ENCODE measurements at places on chromosomes 6 and 20.

GRCh38 chr6:112571488-112572270 is 224.5 kb downstream of the RFPL4B start:
- no peak for DNase-seq

- DNase-seq, result no peak
These were observed 23.5 kb downstream of the TM9SF4 start for GRCh38 chr20:32132911-32133549.

- peak; percentile 62 for DNase-seq
These were observed 40.9 kb upstream of the CDH22 start for GRCh38 chr20:46349035-46349741.

DNA sequence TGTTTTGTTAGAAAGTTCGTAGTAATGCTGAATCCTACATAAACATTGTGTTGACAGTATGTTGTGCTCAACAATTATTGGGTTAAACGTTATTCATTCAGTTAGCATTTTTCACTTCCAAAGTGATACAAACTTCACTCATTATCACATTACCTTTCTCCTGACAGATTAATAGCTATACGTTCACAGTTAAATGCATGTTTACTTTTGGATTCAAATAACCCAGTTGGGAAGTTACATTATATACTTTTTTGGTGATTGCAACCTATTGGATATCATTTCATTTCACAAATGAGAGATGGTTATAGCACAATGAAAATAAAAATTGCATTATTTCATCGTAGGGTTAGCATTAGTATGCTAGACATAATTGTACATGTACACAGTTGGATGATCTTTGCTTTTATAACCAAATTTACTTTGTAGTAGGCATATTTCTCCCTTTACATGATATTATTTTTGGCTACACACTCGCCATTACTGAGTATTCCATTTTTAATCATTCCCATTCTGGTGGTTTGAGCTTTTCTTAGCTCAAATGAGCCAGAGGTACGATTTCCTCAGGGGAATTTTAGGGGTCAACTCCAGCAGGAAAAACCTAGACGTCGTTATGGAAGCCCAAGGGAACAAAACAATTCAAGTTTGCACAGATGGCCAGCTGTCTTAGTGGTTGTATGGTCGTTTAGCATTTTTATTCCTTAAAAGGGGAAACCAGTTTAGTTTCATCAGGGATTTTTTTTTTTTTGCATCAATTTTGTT is 2.1 kb upstream of the HIVEP1 start:
- DNase-seq, result no peak

GRCh38 chr6:54282186-54282585 is 26.1 kb upstream of the TINAG start:
- DNase-seq, result no peak

DNA sequence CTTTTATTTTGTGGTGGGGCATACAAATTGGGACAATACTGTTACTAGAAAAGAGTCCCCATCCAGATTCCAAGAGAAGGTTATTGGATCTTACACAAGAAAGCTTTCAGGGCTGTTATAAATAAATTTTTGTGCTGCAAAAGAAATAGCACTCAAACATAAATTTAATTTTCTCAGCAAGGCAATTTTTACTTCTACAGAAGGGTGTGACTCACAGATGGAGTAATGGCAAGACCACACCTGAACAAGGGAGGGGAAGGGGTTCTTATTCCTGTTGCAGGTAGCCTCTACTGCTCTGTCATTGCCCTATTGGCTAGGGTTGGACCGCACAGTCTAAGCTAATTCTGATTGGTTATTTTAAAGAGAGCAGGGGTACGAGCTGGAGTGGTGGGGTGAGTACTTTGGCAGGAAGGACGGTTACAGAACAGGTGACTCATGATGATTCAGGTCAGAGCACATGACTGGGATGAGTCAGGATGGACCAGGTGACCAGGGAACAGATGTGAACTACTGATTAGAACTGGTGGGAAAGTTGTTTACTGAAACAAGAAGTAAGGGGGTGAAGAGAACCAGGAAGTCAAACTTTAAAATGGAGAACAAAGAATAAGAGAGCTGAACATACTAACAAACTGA is 41.1 kb downstream of the CNR1 start:
- DNase-seq, result no peak

- DNase-seq, result no peak
These were observed 36.9 kb downstream of the TRPC4AP start for GRCh38 chr20:35055445-35056276.

GRCh38 chr20:60764771-60765170 is 487.3 kb upstream of the CDH4 start:
- no peak for DNase-seq

DNA sequence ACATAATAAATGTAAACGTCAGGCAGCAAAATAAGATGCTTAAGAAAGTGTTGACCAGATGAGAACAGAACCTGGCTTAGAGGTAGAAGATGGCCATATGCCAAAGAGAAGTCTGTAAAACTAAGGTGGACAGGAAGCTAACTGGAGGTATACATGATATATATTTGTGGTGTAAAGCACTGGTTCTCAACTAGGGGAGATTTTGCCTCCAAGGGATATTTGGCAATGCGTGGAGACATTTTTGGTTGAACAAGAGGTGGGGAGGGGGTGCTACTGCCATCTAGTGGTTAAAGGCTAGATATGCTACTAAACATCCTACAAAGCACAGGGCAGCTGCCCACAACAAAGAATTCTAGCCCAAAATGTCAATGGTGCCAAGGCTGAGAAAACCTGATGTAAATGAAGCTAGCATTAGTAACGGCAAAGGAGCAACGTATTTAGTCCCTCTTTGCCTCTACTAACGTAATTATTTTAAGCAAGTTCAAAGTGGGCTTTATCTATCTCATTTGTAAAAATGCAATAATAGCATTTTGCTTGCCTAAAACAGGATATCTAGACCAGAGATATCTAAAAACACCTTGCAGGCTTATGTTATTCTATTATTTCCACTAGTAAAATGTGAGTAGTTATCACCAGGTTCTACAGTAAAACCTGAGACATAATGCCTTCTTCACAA is 182.6 kb downstream of the RNGTT start:
- peak; percentile 44 for DNase-seq

- DNase-seq, result no peak
These were observed 59.0 kb downstream of the QRSL1 start for GRCh38 chr6:106688177-106688951.

DNA sequence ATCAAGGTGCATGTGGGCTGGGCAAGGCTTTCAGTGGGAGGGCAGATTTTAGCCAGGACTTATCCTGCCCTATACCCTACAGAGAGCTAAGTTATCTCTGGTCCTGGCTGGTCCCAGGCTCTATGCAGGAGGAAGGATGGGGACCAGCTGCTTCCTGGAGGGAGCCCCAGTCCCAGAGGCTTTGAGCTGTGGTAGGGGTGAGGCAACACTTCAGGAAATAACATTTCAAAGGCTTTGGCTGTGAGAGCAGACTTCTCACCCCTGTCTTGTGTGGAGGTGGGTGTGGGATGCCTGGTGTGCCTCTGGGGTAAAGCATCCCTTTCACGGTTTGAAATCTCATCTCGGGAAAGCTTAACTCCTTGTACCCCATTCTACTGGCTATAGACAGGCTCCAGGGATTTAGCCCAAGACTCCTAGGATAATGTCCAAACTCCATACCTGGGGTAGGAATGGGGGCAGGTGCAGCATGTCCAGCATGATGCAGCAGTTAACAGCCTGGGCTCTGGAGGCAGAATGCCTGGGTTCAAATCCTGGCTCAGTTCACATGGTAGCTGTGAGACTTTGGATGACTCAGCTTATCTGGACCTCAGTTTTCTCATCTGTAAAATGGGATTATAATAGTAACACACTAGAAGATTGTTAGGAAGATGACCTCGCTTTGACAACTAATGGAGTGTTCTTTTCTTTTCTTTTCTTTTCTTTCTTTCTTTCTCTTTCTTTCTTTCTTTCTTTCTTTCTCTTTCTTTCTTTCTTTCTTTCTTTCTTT is 27.5 kb upstream of the SIRPA start:
- DNase-seq, result no peak

DNA sequence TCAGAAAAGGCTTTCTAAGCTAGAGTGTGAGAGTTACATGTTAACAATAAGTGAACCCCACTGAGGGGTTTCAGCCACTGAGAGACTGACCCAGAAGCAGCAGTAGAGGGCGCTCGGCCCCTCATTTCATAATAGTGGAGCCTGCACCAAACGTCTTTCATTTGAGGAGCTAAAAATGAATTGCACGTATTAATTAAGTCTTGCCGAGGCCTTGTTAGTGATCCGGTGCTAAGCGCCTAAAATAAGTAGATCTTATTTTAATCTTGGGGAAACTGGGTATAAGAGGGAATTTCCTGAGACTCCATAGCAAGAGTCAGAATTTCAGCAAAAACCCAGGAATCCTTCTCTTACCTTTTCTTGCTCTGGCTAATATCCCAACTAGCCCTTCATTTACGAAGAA is 209.7 kb downstream of the FARS2 start:
- peak; percentile 61 for DNase-seq

DNA sequence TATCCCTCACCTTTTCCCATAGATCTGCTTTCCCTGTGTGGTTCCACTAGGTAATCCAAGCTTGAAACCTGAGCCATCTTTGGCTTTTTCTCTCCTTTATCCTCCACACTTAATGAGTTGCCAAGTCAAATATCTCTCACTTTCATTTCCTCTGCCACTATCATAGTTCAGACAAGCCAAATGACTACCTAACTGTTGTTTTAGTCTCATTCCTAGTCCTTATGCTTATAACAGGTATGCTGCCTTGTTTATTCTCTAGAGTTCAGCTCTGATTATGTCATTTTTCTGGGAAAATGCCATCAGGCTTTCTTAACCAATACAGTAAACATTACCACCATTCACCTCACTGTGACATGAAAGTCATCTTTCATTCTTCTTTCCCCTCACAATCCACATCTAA is 6.5 kb downstream of the EFHC1 start:
- no peak for DNase-seq

GRCh38 chr6:43383021-43383667 is 13.7 kb upstream of the ZNF318 start:
- DNase-seq, result no peak

DNA sequence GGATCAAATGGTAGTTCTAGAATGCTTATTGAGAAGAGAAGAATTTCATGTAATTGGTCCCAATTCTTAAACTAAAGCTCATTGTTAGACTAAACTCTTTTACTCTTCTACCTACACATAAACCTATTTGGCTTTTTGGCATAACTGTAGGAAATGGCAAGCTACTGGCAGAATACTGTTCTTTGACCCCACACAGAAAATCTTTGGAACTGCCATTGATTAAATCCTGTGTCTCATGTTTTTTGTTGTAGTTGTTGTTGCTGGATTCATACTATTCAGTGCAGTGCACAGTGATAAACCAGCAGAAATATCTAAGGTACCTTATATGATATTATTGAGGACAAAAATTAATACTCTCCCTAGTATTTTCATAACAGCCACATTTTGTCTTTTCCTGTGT is 242.1 kb upstream of the SGK1 start:
- no peak for DNase-seq

- no peak for DNase-seq
These were observed 301.7 kb downstream of the FOXA2 start for GRCh38 chr20:22282696-22283095.

DNA sequence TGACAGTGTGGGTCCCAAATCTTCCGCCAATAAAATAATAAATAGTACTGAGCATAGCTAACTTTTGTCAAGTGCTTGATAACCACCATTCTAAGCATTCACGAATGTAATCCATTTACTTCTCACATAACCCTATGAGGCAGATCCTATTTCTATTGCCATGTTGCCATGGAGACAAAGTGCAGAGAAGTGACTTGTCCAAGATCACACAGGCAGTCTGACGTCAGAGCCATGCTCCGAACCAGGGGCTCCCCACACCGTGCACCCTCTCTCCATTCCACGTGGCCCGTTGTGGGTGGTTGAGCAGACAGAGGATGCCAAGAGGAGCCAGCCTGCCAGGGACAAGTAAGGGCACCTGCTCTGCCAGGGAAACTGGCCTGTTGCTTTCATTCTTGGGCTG is 38.9 kb downstream of the CDH22 start:
- no peak for DNase-seq

DNA sequence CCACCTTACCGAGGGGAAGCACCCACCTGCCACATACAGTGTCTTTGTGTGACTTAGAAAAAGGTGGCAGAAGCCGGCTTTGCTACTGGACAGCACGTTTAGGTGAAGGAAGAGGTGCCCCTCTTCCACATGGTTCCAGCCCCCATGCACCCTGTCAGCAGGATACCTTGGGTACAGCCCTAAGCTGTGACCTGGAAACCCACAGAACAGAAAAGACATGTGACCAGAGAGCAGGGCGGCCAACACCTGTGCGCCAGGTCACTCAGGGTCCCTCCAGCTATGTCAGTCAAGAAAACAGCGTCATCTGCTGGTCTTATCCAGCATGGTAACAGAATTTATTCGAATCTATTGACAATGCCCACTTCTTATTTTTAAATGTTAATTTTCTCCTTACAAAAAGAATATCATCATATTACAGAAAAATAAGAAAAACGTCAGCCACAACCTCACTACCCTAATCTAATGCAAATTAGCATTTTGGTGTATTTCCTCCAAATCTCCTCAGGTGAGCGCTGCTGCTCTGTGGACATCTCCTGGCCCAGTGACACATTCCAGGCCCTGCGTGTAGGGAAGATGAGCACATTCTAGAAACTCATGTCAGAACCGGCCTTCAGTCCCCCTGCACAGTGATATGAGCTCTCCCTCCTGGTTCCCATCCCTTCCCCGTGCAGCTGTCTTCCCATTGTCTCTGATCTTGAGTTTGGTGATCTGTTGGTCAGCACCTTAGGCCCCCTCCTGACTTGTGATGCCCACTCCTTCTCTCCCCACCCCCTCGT is 37.2 kb downstream of the GTF2H5 start:
- no peak for DNase-seq

DNA sequence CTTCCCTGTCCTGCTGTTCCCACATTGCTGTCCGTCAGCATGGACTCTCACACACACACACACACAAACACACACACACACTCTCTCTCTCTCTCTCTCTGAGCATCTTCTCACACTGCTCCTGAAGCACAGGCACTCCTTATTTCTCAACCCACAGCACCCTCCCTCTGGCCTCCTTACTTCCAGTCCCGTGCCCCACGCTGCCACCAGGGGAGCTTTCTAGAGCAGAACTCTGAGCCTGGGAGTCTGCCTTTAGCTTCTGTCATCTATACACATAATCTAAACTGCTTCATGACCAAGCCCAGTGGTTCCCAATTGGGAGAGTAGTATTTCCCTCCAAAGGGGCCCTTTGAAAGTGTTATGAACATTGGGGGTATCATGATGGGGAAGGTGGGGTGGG is 29.1 kb downstream of the HECA start:
- peak; percentile 41 for DNase-seq

GRCh38 chr6:37625591-37626374 is 71.9 kb downstream of the MDGA1 start:
- DNase-seq, result no peak

DNA sequence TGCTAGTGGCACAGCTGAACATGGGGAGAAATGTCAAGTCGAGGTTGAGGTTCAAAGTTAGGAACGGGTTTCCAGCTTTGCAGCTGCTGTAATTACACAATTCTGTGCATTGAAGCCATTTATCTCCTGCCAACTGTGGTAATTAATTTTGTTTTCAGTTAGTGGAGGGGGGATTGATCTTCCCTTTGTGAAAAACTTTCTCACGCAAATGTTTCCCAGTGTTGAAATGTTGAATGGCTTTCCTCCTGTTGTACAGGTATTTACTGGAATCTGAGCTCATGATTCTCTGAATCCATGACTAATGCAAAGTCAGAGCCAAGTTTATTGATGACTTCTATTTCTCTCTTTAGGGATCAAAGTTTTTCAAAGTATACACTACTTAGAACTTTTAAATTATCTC is 198.4 kb upstream of the SLC35B3 start:
- DNase-seq, result no peak

Data from activated naive CD8-positive, alpha-beta T cell treated with anti-CD3 and anti-CD28 coated beads, Interleukin-2, amount 50 U/mL, for 24 hours (primary cell).